Activated CD4-positive, alpha-beta T cell treated with anti-CD3 and anti-CD28 coated beads for 4 hours (primary cell): ENCODE measurements at places on chromosomes 6 and 20.

DNA sequence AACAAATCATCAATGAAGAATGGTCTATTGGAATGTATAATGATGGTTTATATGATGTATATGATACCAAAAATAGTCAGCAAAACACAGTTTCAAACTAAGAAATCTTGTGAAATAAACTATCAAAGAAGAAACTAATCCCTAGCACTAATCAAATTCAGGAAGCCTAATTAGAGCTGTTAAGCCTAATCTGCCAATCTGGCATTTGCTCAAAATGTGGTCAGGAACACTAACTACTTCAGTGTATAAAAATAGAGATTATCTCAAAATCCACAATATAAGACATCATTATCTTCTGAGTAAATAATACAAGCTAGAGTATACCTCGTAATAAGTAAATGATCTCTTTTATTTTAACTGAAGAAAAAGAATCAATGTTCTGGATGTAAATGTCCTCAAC, 12.8 kb upstream of the AKAP7 start:
- no peak for DNase-seq

DNA sequence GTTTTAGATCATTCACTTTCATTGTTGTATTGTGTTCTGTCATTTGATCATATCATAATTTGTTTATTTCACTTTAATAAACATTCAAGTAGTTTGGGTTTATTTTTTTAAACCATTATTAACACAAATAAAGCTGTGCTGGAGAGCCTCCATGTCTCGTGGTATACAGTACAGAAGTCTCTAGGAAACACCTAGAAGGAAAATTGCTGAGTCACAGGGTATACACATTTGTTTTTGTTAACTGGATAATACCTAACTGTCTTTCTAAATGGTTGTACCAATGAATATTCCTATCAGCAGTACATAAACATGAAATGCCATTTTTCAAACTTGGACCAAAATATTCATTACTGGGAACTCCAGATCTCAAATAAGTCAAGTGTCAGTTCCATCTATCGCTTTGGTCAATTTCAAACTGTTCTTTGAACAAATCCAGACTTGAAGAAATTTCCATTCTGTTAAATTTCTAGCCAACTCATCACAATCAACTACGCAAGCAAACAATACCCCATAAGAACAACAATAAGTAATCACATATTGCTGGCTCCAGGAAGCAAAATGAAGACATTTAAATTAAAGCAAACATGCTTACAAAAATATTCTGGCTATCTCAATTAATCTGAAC, 138.1 kb downstream of the ATXN1 start:
- no peak for DNase-seq

DNA sequence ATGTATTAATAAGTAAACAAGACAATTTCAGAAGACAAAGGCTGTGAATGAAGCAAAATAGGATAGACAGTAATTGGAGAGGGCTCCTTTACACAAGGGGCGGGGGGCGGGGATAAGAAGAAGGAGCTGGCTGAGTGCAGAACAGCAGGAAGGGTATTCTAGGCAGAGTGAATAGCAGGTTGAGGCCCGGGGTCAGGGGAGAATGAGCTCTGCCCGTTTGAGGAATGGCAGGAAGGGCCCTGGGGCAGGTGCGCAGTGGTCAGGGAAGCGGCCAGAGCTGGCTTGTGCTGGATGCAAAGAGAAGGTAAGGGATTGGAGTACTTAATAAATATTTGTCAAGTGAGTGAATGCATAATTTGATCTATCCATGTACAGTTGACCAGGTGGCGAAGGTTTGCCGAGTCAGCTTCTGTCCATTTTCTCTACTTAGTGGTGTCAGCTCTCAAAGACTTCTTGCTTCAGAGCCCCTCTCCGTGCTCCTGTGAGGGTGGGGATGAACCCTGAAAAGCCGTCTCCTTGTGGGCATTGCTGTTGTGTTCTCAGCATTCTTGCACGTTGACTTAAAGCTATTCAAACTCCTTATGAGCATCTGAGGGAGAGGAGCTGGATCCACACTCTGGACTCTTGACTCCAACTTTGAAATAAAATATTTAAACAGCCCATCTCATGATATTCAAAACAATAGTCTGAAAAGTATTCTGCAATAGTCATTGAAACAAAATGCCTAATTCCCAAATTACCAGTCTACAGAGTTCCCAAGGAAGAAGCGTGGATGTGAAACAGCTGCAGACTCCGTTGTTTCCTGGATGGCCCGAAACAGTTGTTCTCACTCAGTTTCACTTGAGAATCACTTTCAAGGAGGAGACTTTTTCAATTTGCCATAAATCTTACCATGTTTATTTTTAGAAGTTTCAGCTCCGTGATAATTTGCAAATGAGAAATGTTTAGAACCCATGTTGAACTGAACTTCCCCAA, 105.1 kb downstream of the EDN3 start:
- DNase-seq = no peak

- no peak for DNase-seq
Observed at GRCh38 chr6:165819394-165819793, 156.4 kb upstream of the PDE10A start.
